Stimulated activated CD8-positive, alpha-beta memory T cell treated with anti-CD3 and anti-CD28 coated beads, Interleukin-4, amount 100 ng/mL, for 48 hours (primary cell): ENCODE measurements at places on chromosomes 5 and 9.

DNA sequence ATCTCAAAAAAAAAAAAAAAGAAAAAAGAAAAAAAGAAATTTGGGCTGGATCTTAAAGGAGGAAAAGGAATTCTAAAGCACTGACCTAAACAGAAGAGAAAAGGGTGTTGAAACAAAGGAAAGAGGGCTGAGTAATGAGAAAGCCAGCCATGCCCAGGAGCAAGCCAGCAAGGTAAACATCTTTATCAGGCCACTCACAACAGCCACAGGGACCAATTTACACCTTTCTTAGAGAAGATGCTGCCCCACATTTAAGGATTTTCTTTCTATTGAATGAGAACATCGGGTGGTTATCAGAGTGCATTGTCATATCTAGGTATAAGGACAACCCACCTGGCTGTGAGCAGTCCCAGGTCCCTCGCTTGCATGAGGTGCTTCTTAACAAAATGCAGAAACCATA lies 16.6 kb downstream of the LHFPL2 start:
- no peak for DNase-seq

DNA sequence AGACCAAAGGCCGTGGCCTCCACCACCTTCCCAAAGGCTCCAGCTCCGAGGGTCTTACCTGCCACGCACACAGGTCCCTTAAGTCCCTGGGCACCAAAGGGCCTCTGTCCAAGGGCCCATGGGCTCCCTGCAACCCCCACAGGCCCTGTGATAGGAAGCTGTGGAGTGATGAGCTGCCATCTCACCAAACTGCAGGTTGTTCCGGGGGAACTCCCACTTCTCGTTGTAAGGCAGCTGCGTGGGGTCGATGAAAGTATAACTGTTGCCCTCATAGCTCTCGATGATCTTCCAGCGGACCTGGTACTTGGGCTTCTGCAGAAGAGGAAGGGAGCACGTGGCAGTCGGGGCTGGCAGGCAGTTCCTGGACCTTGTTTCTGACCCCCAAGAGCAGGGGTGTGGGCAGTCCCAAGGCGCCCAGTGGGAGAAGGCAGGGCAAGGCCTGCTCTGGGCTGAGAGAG lies 24.8 kb downstream of the CSF1R start:
- no peak for DNase-seq

- no peak for DNase-seq
Observed at GRCh38 chr9:133901184-133901835, 90.8 kb downstream of the VAV2 start.

DNA sequence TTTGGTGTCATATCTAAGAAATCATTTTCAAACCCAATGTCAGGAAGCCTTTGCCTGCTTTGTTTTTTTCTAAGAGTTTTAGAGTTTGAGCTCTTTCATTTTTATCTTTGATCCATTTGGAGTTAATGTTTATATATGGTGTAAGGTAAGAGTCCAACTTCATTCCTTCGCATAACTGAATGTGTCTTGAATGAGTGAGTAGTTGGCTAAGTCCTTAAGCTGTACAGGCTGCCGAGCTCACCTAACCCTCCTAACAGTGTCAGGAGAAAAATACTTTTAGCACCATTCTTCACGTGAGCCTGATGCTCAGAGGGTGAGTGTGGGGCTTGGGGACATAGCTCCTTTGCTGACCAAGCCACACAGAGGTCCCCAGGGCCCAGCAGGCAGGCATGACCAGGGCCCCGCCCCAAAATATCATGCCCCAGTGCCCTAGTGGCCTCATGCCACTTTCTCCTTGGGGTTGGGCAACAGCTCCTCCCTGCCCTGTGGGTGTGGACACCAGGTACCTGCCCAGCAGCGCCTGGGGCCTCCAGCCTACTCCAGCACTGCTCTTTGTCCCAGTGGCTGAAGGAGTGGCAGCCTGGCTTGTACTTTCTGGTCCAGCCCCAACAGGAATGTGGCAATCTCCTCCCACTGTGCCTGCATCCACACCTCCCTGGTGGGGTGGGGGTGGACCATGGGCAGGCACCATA lies 17.2 kb downstream of the PPARGC1B start:
- no peak for DNase-seq

GRCh38 chr5:143524338-143524945 lies 121.0 kb upstream of the NR3C1 start:
- DNase-seq: no peak

DNA sequence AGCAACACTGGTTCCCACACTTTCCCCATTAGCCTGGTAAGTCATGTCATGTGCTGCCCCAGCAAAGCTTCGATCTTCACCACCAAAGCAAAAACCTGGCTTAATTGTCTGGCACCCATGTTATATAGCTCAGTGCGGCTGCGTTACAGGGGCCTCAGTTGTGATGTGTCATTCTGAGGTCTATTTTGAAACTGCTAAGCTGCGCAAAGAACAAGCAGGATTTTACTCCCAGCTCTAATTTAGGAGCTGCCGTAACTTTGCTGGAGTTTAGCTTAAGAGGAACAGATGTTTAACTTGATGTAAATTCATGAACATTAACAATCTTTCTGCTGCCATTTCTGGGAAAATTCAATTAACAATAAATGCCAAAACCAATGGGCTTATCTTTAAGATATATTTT lies 274.1 kb downstream of the HSPA4 start:
- no peak for DNase-seq

- no peak for DNase-seq
Observed at GRCh38 chr5:159913501-159913900, 2.8 kb upstream of the ADRA1B start.

- no peak for DNase-seq
Observed at GRCh38 chr5:30937070-30937469, 256.4 kb upstream of the CDH6 start.

DNA sequence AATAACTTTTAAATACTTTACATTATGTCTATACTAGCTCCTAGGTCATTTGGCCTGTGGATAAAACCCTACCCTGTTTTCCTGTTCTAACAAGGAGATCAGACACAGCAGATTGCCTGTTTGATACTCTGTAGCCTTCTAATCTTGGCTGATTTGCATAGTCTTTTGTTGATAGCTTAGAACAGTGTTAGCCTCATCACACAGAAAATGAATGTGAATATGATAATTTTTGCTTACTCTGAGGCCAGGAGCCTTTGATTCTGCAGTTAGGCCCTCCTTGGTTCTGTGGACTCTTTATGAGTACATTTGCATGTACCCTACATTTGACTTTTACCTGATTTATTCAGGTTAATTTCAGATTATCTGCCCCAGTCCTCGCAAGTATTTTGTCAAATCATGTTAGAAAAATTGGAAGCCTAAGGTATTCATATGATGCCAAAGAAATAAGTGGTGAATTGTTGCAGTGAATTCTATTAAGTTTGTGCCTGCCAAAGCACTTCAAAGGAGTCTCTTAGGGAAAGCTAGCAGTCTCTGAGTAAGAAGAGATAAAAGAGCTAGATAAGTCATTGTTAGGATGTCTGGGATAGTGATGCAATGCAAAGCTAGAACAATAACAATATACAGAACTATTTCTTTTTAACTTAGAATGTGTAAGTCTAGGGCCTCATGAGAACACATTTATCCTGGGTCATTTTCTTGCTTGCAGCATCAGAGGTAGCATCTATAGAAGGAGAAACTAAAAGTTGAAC lies 56.4 kb downstream of the SCAMP1 start:
- no peak for DNase-seq

GRCh38 chr5:172830876-172831662 lies 3.0 kb upstream of the ERGIC1 start:
- no peak for DNase-seq

DNA sequence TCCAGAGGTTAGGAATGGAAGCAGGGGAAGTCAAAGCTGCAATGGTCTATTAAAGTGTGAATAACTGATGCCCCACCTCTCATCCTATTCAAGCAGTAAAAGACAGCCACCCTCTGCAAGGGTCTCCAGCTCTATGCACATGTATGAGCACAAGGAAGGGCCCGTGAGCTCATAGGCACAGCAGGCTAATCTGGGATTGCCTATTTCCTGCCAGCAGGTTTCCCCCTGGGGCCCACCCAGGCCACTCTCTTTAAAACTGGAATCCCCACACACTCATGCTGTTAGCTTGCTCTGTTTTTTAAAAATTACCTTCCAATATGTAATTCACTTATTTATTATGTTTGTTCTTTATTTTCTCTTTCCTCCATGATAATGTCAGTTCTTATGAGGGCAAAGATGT lies 48.7 kb upstream of the ZNF366 start:
- no peak for DNase-seq

DNA sequence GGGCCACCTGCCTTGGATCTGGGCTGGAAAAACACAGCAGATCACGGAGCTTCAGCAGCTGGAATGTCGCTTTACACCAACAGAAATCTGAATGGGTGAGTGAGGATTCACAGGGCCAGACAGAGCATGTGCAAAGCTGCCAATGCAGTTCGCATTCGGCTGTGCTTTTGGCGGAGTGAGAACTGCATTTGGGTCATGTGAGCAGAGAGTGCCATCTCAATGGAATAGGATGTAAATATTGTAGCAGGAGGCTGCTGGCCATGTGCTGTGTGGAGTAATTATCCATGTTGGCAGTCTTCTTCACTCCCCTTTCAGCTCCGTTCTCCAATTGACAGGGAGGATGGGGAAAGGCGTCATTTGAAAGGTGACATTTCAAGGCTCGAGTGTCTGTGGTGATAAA lies at the start of gene ANKRD55:
Gene ANKRD55 (minus strand): TSS at position 101 of the 400 bp plus-strand sequence. CDS start 417 bp downstream, outside the sequence.
- DNase-seq: no peak

- no peak for DNase-seq
Observed at GRCh38 chr5:89300426-89300970, 417.5 kb upstream of the MEF2C start.

DNA sequence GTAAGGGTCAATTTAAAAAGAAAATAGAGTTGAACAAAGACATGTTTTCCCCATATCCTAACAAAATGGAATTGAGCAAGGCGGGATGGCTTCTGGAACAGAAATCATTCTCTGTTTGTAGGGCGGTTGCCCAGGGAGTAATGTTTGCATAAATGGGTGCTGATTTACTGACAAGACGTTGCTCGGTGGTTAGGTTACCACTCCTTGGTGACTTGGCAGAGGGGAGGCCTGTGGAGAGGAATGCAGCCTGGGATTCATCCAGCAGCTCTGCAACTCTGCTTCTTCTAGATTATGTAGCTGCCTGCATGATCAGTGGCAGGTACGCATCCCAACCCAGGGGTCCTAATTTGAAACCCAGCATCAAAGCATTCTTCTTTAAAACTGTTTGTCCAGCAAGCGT lies 200.2 kb downstream of the CFAP90 start:
- no peak for DNase-seq

DNA sequence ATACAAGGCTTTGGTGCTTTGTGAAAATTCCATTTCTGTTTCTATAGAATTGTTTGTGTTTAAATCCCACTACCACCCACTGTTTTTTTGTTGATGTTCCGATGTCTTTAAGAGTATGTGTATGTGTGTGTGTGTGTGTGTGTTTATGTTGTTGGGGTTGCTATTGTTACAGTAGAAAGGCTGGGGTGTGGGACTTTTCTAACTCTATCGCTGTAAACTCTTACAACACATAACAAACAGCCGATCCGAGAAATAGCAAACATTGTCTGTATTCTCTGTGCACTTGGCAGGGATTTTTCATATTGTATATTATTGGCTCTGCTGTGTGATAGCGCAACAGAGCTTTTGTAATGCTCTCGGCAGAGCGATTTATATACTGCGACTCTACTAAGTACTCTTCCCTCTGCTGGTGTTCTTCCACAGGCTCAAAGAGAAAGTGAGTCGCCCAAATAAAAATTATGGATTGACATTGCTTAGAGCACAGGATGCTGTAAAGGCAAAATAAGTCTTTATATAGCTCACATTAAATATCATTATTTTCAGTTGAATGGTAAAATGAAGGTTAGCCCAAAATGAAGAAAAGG lies 492.2 kb upstream of the ARRDC3 start:
- DNase-seq: no peak

DNA sequence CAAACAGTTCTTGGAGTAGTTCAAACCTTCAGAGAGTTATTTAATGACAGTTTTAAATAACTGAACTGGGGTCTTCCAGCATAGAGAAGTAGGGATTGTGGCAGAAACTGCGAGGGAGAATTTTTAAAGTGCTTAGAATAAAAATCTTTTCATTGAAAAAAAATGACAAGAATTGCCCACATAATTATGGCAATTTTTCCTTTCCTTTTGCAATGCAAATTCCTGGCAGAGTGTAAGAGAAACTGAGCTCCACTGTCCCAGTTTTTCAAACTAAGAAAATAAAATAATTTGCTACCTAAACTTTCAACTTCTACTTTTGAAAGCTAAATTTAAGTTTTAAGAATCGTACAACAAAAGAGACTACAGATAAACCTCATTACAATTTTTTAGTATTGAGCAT lies 2.3 kb upstream of the PTGER4 start:
- no peak for DNase-seq

GRCh38 chr9:116267021-116267420 lies 113.4 kb downstream of the PAPPA start:
- DNase-seq: no peak

DNA sequence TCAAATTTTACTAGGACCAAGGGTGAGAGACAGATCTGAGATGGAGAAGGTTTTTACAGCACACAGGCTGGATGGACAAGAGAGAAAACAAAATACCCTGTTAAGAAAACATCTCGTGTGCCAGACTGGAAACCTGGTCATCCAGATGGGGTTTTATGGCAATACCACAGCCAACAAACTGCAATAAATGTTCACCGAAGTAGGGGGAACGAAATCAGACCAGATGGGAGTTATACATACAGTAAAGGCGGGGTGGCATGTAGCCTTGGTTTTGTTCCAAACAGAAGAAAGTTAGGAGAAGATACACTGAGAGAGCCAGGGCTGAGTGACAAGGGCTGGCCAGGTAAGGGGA lies 63.3 kb downstream of the DCP2 start:
- DNase-seq: no peak

GRCh38 chr5:27129926-27130325 lies 91.5 kb upstream of the CDH9 start:
- no peak for DNase-seq

DNA sequence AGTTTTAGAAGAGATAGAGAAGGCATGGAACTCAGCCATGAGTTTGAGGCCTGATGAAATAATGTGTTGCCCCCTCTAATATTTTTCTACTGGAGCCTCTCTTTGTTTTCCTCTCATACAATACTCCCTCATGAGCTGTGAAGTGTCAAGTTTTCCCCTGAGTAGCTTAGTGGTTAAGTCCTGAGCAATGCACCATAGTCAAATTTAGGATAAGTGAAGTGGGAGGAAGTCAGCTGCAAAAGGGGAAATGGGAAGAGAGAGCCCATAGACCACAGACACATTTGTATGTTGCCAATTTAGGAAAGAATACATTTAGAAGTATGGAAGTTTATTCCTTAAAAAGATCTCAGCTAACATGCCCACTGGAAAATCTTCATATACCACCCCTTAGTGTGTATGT lies 171.5 kb upstream of the NREP start:
- DNase-seq: no peak

DNA sequence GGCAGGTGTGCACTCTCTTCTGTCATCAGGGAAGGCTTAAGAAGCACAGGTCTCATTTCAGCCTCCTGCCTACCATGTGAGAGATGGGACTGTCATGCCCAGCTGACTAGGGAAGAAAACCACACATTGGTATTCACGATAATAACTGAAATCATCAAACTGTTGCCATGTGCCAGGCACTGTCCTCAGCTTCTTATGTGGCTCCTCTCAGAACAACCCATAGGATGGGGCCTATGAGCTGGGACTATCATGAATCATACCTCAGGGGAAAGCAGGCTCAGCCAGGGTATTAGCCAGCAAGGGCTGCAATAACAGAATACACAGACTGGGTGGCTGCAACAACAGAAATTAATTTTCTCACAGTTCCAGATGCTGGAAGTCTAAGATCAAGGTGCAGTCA lies 3.3 kb downstream of the AFAP1L1 start:
- no peak for DNase-seq
